T-helper 17 cell (primary cell): ENCODE measurements at places on chromosomes 11 and 22.
A peak's percentile ranks its signal among the peaks of the same experiment; 100 is the strongest.

- no peak overlapping the region for H3K4me3 ChIP-seq
- H3K27ac ChIP-seq, result no peak overlapping the region
- peak; percentile 77 for DNase-seq
Measured at GRCh38 chr22:17830043-17830961, 56.0 kb upstream of the BID start.

GRCh38 chr22:30041881-30042280 lies 38.4 kb upstream of the HORMAD2 start:
- H3K4me3 ChIP-seq, result no peak overlapping the region
- DNase-seq, result no peak
- peaks cover 8% of the 10 kb centered on the region for H3K4me1 ChIP-seq
- peaks cover 3% of the 10 kb centered on the region for H3K36me3 ChIP-seq
- no peak overlapping the region for H3K27ac ChIP-seq

- H3K27me3 ChIP-seq, result no peaks in the 10 kb centered on the region
- no peaks in the 10 kb centered on the region for H3K36me3 ChIP-seq
- H3K4me1 ChIP-seq, result no peaks in the 10 kb centered on the region
- DNase-seq, result no peak
- no peak overlapping the region for H3K27ac ChIP-seq
Measured at GRCh38 chr11:100855466-100856067, 168.5 kb downstream of the ARHGAP42 start.

GRCh38 chr11:16818284-16818683 lies 79.8 kb downstream of the C11orf58 start:
- H3K27ac ChIP-seq, result no peak overlapping the region
- H3K36me3 ChIP-seq, result peaks cover 3% of the 10 kb centered on the region
- H3K27me3 ChIP-seq, result no peaks in the 10 kb centered on the region
- H3K4me3 ChIP-seq, result no peak overlapping the region
- H3K4me1 ChIP-seq, result peaks cover 15% of the 10 kb centered on the region
- no peak for DNase-seq

DNA sequence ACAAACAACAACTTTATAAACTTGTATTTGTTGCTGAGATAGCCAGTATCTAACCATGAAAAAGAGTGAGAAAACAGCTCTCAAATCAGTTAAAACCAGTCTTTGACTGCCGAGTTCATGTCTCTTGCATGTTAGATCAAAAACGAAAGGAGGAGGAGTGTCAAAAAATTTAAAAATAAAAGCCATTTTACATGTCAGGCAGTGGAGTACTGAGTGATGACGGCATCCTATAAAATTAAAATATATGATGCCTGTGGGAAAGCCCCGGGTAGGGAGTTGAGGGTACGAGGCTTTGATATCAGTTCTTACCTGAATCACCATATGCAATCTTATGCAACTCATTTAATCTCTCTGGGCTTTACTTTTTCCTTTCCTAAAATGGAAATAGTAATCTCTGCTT lies 117.3 kb downstream of the ETS1 start:
- peak overlapping the region; percentile 100 for H3K27ac ChIP-seq
- DNase-seq, result no peak
- H3K36me3 ChIP-seq, result peaks cover 30% of the 10 kb centered on the region
- peak overlapping the region; percentile 82 for H3K4me3 ChIP-seq

GRCh38 chr11:130128626-130129025 lies 31.0 kb upstream of the ST14 start:
- no peaks in the 10 kb centered on the region for H3K27me3 ChIP-seq
- no peak overlapping the region for H3K27ac ChIP-seq
- no peak overlapping the region for H3K4me3 ChIP-seq
- peaks cover 2% of the 10 kb centered on the region for H3K4me1 ChIP-seq
- DNase-seq, result no peak
- H3K36me3 ChIP-seq, result no peaks in the 10 kb centered on the region

- no peaks in the 10 kb centered on the region for H3K27me3 ChIP-seq
- H3K4me3 ChIP-seq, result no peak overlapping the region
- no peak overlapping the region for H3K27ac ChIP-seq
Measured at GRCh38 chr11:68946416-68947090, 34.2 kb downstream of the MRGPRD start.

- no peak overlapping the region for H3K4me3 ChIP-seq
- no peak for DNase-seq
- no peaks in the 10 kb centered on the region for H3K27me3 ChIP-seq
- no peak overlapping the region for H3K27ac ChIP-seq
- peaks cover 11% of the 10 kb centered on the region for H3K4me1 ChIP-seq
Measured at GRCh38 chr11:111694851-111695250, 71.3 kb downstream of the PPP2R1B start.

DNA sequence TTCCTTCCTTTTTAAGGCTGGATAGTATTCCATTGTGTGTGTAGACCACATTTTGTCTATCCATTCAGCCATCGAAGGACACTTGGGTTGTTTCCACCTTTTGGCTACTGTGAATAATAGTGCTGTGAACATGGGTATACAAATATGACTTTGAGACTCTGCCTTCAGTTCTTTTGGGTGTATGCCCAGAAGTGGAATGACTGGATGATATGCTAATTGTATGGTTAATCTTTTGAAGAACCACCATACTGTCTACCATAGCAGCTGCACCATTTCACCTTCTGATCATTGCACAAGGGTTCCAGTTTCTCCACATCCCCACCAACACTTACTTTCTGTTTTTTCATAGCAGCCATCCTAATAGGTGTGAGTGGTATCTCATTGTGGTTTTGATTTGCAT lies 30.3 kb downstream of the SGSM1 start:
- no peak overlapping the region for H3K4me3 ChIP-seq
- H3K27ac ChIP-seq, result no peak overlapping the region
- H3K36me3 ChIP-seq, result peaks cover 8% of the 10 kb centered on the region
- peaks cover 7% of the 10 kb centered on the region for H3K27me3 ChIP-seq

DNA sequence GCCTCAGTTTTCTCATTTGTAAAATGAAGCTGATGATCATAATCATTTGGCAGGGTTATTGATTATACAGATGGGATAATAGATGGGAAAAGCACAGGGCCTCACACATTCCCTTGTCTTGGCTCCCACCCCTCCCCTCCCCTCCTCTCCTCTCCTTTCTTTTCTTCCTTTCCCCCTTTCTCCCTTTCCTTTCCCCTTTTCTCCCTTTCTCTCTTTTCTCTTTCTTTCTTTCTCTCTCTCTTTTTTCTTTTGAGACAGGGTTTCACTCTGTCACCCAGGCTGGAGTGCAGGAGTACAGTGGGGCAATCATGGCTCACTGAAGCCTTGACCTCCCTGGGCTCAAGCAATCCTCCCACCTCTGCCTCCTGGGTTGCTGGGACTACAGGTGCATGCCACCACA lies 161.0 kb upstream of the NARS2 start:
- no peak for DNase-seq
- no peaks in the 10 kb centered on the region for H3K4me1 ChIP-seq
- no peak overlapping the region for H3K27ac ChIP-seq
- no peaks in the 10 kb centered on the region for H3K36me3 ChIP-seq

GRCh38 chr22:41966607-41967240 lies 2.5 kb upstream of the SEPTIN3 start:
- peak overlapping the region; percentile 33 for H3K4me3 ChIP-seq
- peaks cover 29% of the 10 kb centered on the region for H3K27me3 ChIP-seq
- no peaks in the 10 kb centered on the region for H3K36me3 ChIP-seq
- DNase-seq, result peak; percentile 9
- peaks cover 3% of the 10 kb centered on the region for H3K4me1 ChIP-seq
- no peak overlapping the region for H3K27ac ChIP-seq

DNA sequence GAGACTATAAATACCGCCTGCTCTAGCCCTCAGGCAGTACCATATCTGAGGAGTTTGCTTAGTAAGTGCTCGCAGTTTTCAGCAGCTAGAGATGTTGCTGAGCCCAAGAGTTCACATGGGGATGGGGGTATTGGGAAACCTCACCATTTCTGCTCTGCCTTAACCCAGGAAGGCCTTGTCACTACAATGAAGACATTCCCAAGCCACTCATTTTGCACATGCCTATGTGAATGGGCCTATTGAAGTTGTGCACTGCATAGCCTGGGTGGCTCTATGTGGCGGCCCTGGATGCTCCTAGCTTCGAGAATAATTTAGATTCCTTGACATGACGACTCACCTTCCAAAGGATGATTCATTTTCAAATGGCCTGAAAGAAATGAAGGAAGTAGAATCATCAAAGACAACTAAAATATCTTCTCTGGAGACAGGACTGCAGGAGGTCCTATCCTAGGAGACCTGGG lies 163.4 kb downstream of the ADAMTS15 start:
- H3K36me3 ChIP-seq, result no peaks in the 10 kb centered on the region
- no peaks in the 10 kb centered on the region for H3K27me3 ChIP-seq
- no peak overlapping the region for H3K4me3 ChIP-seq
- DNase-seq, result no peak
- no peaks in the 10 kb centered on the region for H3K4me1 ChIP-seq

DNA sequence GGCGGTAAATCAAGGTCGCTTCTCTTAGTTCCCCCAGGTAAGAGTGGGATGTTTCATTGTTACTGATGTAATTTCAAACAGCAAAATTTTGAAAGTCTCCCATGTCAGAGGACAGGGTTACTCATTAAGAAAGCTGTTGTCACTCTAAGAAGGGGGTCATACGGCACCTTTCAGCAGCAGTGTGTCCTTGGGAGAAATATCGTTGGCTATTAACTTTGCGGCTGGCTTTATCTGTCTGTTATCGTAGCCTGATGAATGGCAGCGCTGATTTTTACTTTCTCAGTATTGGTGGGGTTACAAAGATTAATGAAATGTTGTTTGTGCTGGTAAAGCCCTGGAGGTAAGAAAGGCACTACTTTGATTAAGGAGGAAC lies 27.5 kb upstream of the FBXO3 start:
- peaks cover 70% of the 10 kb centered on the region for H3K27me3 ChIP-seq
- DNase-seq, result no peak
- H3K27ac ChIP-seq, result no peak overlapping the region
- H3K4me1 ChIP-seq, result peaks cover 4% of the 10 kb centered on the region
- H3K36me3 ChIP-seq, result no peaks in the 10 kb centered on the region
- H3K4me3 ChIP-seq, result no peak overlapping the region

GRCh38 chr11:19988598-19988997 lies 171.7 kb downstream of the DBX1 start:
- no peaks in the 10 kb centered on the region for H3K36me3 ChIP-seq
- no peak overlapping the region for H3K4me3 ChIP-seq
- H3K27me3 ChIP-seq, result no peaks in the 10 kb centered on the region
- DNase-seq, result no peak
- H3K4me1 ChIP-seq, result no peaks in the 10 kb centered on the region

- no peaks in the 10 kb centered on the region for H3K36me3 ChIP-seq
- H3K4me1 ChIP-seq, result peaks cover 31% of the 10 kb centered on the region
- no peaks in the 10 kb centered on the region for H3K27me3 ChIP-seq
- no peak for DNase-seq
- no peak overlapping the region for H3K27ac ChIP-seq
- no peak overlapping the region for H3K4me3 ChIP-seq
Measured at GRCh38 chr11:46363455-46364005, 16.3 kb downstream of the DGKZ start.

- DNase-seq, result no peak
- H3K27ac ChIP-seq, result no peak overlapping the region
- peaks cover 14% of the 10 kb centered on the region for H3K4me1 ChIP-seq
- no peaks in the 10 kb centered on the region for H3K27me3 ChIP-seq
Measured at GRCh38 chr11:95084509-95084908, 5.1 kb upstream of the ENDOD1 start.

GRCh38 chr11:46378811-46379481 lies 2.5 kb upstream of the MDK start:
- H3K27ac ChIP-seq, result peak overlapping the region; percentile 39
- H3K36me3 ChIP-seq, result peaks cover 9% of the 10 kb centered on the region
- no peaks in the 10 kb centered on the region for H3K27me3 ChIP-seq
- peak overlapping the region; percentile 77 for H3K4me3 ChIP-seq

- peaks cover 8% of the 10 kb centered on the region for H3K4me1 ChIP-seq
- no peak overlapping the region for H3K4me3 ChIP-seq
- no peaks in the 10 kb centered on the region for H3K27me3 ChIP-seq
- DNase-seq, result no peak
- H3K36me3 ChIP-seq, result no peaks in the 10 kb centered on the region
- no peak overlapping the region for H3K27ac ChIP-seq
Measured at GRCh38 chr11:104661471-104661870, 236.8 kb downstream of the CASP12 start.

DNA sequence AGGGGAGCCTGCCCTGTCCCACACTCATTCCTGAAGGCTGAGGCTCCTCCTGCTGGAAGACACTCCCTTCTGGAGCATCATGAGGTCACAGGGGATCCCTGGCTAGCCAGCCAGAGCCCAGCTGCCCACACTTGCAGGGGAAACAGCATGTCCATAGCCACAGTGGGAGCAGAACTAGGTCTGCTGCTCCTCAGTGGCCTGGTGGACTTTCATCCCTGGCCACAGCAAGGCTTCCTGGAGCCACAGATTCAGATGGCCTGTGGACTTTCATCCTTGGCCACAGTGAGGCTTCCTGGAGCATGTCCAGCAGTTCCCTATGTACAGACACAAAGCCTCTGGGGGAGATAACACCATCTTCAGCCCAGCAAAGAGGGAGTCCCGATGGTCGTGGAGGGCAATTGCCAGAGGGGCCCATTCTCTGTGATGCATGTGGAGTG lies 5.9 kb upstream of the APOL6 start:
- H3K27me3 ChIP-seq, result peaks cover 10% of the 10 kb centered on the region
- no peak overlapping the region for H3K27ac ChIP-seq
- H3K4me3 ChIP-seq, result no peak overlapping the region
- no peak for DNase-seq
- H3K4me1 ChIP-seq, result peaks cover 4% of the 10 kb centered on the region

DNA sequence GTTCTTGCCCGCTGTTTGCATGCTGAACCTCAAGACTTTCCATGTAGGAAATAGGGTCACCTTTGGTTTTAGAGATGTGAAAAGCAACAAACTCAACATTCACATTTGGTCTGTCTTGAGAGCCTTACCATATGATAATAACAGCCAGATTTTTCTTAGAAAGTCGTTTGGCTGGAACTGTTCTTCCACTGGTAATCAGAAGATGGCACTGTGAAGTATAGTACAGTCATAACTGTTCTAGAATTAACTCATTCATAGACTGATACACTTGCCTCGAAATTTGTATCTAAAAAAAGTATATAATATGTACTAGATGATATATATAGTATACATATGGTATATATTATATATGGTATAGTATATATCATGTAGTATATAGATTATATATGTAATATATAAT lies 12.3 kb downstream of the LUZP2 start:
- no peak overlapping the region for H3K27ac ChIP-seq
- no peak for DNase-seq
- H3K27me3 ChIP-seq, result no peaks in the 10 kb centered on the region
- no peak overlapping the region for H3K4me3 ChIP-seq
- H3K4me1 ChIP-seq, result no peaks in the 10 kb centered on the region

DNA sequence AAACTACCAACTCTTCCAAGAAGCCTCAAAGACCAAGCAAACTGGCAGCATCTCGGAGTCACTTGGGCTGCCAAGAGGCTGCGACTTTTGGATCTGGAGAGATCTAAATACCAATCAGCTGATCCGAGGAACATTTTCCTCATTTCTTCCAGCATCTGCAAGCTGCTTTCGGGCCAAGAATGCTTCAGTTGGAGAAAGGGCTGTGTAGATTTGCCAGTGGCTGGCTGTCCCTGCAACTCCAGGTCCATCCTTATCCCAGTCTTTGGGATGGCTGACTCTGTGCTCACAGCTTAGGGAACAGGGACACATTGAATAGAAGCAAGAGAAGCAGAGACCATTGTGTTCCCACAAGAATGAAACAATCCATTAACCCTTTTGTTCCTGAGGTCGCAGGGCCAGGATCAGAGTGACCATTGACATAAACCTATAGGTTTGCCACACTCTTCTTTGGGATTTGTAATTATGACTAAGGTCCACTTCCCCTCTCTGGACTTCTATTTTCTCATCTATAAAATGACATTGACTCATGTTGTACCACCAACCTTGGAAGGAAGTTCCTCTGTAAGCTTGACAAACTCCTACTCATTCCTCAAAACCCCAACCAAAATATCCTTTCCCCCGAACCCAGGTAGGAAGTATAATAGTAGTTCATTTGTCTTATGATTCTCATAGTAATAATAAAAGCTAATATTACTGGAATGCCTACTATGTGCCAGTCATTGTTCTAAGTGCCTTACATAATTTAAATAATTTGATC lies 340.8 kb downstream of the MN1 start:
- H3K27me3 ChIP-seq, result peaks cover 10% of the 10 kb centered on the region
- no peak overlapping the region for H3K27ac ChIP-seq
- H3K4me3 ChIP-seq, result no peak overlapping the region
